ENCODE measurements at places on chromosomes 7 and 10. TPM values are rescaled to one million over a fixed set of nuclear protein-coding genes. Genes with fewer than 3 reads are reported as not detected.
A peak's percentile ranks its signal among the peaks of the same experiment; 100 is the strongest.

DNA sequence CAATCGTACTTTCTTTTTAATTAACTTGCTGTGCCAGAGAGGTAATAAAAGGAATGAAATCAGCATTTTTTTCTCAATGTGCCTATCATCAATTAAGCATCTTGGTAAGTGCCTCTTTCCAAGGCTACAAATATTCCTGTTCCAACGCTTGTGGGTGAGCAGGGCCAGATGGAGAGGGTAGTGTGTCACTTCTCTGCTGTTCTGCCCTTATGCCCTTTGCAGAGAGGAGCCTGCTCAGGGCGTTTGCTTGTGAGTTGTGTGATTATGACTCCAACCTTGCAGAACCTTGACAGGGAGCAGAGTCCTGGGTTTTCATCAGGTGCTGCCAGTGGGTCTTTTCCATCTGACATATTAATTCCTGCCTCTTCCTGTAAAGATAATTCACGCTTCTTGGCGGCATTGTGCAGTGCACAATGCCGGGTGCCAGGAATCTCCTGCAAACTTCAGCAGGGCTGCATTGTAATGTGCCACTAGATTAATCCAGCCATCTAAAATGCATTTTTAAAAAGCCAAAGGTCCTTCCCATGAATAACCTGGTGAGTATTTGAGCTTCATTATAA is 234.4 kb downstream of the ARHGAP12 start:
- no peak for DNase-seq

GRCh38 chr7:25894002-25894901 is 257.7 kb upstream of the NFE2L3 start:
- DNase-seq, result no peak

The FZD8 gene
- 8.2 TPM for total RNA-seq

DNA sequence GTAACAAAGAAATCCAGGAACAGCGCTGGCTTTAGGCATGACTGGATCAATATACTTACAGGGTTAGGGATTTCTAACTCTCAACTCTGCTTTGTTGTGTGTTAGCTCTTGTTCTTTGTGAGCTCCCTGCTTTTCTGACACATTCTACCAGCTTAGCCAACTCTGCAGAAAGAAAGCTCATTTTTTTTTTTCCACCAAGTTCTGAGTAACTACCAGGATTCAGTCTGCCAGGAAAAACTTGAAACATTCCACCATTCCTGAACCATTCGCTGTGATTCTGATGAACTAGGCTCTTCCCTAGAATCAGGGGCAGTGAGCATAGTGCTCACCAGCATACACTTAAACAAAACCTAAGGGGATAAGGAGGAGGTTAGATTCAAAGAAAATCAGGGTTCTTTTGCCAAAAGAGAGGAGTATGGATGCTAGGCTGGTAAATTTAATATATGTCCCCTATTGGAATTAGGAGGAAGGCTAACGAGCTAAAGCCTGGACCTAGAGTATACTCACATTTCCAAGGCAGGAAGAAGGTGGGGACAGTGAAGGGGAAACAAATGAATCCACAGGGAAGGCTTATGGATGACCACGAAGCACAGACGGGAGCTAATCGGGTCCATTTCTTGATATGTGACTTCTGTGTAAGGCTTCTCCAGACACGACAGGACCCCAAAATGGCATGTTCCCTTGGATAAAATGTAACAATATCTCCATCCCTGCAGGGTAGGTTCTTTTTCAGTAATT is 183.4 kb downstream of the PRKG1 start:
- no peak for DNase-seq

- no peak for DNase-seq
Measured at GRCh38 chr7:64993901-64994300, 3.1 kb upstream of the ZNF117 start.

GRCh38 chr10:48247680-48248079 is 26.8 kb downstream of the FRMPD2 start:
- no peak for DNase-seq

GRCh38 chr7:140304191-140304799 is 94.0 kb downstream of the SLC37A3 start:
- DNase-seq, result no peak

GRCh38 chr10:129767751-129768150 is 196.3 kb downstream of the EBF3 start:
- no peak for DNase-seq

The HOXA11 gene
- 0.81 TPM for total RNA-seq

The LBX1 gene
- not detected for total RNA-seq

The ITGB8 gene
- total RNA-seq, result 24.7 TPM

The CYREN gene
- 31.7 TPM for total RNA-seq

DNA sequence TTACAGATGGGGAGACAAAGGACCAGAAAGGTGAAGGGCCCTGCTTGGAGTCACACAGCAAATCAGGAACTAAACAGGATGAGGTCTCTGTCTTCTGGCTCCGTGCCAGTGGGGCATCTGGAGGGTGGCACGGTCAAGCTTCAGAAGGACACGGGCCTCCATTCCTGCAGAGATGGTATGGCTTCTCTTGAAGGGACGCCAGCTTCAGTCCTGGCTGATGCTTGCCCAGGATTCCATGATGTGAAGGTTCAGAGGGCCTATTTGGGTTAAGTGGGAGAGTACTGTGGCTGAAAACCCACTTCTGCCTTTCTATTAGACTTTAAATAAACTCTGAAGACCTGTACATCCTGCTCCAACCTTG is 6.1 kb downstream of the RAMP3 start:
- DNase-seq, result peak; percentile 33

- no peak for DNase-seq
Measured at GRCh38 chr7:54680377-54681005, 78.5 kb downstream of the SEC61G start.

The TDRD1 gene
- total RNA-seq, result 0.78 TPM

DNA sequence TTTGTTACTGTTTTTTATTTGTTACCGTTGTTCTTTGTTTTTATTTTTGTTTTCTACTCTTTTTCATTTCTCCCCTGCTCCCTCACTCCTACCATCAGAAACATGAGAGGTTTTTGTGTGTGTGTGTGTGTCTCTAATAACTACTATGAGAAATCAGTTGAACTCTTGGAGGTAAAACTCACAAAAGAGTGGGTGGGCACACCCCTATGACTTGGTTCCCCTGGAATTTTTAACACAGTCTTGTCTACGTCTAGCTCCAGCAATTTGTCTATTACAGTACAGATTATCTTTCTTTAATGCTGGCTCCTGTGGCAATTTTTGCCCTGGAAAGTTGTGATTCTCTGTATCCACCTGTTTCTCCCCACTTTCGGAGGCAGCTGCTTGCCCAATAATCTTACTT is 56.2 kb downstream of the AOAH start:
- DNase-seq, result no peak

- no peak for DNase-seq
Measured at GRCh38 chr7:36318116-36318515, 71.5 kb upstream of the ANLN start.
